ENCODE measurements at places on chromosomes 1 and 21. TPM values are rescaled to one million over a fixed set of nuclear protein-coding genes. Genes with fewer than 3 reads are reported as not detected.
A peak's percentile ranks its signal among the peaks of the same experiment; 100 is the strongest.

GRCh38 chr1:86765073-86765472 is 60.7 kb downstream of the SH3GLB1 start:
- DNase-seq = no peak

GRCh38 chr21:33849834-33850233 is 65.8 kb downstream of the ATP5PO start:
- no peak for DNase-seq

- DNase-seq = no peak
These were observed 75.3 kb downstream of the ZNF648 start for GRCh38 chr1:181985936-181986906.

- no peak for DNase-seq
These were observed 27.9 kb upstream of the ZNF496 start for GRCh38 chr1:247359559-247359958.

- no peak for DNase-seq
These were observed 37.8 kb upstream of the GBP5 start for GRCh38 chr1:89310505-89310904.

DNA sequence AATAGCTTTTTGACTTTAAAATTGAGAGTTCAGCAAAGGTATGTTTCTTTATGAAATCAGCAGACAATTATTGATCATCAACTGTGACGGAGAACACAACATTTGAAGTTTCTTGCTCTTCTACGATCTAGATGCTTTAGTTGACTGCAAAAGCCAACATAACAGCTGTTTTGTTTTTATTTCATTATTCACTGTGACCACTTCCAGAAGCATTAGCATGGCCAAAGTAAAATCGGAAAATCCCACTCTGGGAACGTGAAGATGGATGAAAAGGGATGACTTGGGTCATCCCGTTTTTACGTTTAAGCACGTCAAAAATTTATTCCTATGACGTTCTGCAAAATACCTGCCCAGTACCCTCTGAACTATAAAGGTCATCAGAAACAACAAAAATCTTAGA is 833.0 kb upstream of the ADAMTS5 start:
- DNase-seq = no peak

- peak; percentile 53 for DNase-seq
These were observed 104.4 kb downstream of the OMA1 start for GRCh38 chr1:58442114-58442513.

- DNase-seq = no peak
These were observed 546 bp downstream of the KIF21B start for GRCh38 chr1:201022820-201023516.

- no peak for DNase-seq
These were observed 54.4 kb upstream of the EDN2 start for GRCh38 chr1:41538741-41539417.

- no peak for DNase-seq
These were observed 2.2 kb upstream of the KRTAP10-4 start for GRCh38 chr21:44571296-44571695.

DNA sequence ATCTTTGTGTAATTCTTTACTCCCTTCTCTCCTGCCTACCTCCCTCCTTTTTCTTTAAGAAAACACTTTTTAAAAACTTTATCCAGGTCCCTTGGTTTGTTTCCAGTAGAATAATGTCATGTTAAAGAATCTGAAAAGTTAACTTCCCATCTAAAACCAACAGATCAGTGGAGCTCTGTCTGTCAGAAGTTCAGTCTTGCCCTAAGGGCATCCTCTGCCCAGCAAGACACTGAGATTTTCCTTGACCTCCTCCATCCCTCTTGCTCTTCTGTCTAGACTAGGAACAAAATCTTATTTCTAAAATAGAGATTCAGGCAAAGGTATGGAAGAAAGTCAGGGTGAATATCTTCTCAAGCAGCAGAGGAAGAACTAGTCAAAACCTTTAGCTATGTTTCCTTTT is 5.7 kb upstream of the GNL2 start:
- no peak for DNase-seq

DNA sequence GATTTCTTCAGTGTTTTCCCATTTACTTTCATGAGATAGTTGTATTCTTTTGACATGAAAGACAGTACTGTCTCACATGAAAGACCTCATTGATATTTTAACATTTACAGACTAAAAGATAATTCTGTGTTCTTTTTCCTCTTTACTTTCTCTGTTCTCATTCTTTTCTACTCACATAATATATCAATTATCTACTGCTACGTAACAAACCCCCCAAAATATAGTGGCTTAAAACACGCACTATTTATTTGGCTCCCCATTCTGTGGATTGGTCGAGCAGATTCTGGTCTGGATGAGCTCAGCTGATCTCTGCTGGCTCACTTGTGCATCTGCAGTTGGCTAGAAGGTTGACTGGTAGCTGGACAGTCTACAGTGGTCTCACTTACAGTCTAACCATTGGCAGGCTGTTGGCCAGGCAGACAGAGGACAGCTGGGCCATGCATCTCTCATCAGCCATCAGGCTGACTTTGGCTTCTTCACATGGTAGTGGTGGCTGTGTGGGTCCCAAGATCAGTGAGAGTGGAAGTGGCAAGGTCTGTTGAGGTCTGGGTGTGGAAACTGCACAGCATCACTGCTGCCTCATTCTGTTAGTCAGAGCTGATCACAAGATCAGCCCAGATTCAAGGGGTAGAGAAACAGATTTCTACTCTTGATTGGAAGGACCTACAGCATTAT is 63.2 kb downstream of the MPZL1 start:
- DNase-seq = no peak

DNA sequence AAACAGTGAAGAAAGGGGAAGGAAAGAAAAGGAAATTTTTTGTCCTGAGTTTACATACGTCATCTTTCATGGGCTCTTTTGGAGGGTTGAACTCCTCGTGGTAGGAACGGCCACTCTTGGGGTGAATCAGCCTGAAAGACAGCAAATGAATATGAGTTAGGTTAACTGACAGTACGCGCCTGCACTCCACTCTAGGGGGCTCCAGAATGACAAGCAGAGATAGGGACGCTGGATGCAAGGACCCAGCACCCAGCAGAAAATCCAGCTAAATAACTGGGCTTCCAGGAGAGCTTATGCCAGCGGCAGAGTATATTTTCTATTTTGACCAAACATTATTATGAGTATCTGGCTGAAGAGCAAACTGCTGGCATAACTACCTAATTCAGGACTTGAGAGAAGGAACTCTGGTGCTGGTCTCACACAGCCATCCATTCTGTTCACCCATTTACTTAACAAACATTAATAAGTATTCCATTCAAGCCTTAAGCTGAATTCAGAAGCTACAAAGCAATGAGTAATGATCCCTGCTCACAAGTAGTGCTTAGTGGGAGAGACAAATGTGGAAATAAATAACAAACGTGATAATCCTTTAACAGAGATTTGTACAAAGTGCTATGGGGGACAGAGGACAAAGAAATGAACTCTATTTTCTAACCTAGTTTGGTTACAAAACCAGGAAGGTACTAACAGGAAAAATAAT is 22.1 kb downstream of the AK2 start:
- no peak for DNase-seq

DNA sequence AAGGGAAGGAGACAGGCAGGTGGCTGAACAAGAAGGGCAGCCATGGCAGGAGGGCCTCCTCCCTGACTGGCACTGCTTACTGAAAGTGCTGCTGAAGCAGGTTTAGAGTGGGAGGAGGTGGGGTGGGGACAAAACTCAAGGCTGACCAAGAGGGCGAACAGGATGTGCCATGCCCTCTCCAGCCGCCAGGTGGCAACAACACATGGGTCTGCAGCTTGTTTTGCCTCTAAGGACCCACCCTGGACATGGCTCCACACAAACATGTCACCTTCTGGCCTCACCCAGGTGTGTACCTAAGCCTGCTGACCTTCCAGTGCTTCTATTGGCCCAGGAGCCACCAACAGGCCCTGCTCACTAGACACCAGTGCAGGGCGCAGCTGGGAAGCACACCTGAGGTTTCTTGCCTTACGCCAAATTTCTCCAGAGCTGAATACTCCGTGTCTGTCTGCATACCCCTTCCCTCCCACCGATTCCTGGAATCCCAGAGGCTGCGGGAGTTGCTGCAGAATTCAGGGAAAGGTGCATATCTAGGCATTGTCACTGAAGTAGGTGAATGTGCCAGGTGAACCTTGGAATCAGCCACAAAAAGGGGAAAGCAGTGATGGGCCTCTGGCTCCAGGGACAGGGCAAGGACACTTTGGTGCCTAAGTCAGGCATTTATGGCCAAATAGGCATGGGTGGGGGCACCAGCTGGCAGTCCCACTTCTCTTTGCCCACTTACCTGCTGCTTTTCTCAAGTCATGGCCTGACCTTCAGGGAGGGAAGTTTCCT is 5.3 kb downstream of the PSRC1 start:
- DNase-seq = peak; percentile 63

- DNase-seq = no peak
These were observed 439.4 kb downstream of the GPATCH2 start for GRCh38 chr1:217191441-217191840.

- DNase-seq = no peak
These were observed 36.8 kb downstream of the BACE2 start for GRCh38 chr21:41204736-41205135.

DNA sequence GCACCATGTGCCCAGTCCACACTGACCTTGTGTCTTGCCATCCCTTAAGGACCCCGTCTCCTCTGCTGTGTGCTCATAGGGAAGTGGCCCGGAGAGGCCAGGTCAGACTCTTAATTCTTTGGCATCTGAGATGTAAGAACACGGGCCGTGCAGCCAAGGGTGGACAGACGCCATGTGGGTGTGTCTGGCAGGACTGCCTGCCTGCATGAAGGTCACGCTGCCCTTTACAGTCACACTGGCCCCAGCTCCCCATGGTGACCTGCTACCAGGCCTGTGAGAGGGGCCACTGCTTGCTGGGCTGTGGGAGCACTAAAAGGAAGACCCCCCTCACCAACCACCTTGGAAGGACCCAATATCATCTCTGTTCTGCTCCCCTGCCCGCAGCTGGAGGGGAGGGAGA is 17.7 kb downstream of the DHRS3 start:
- DNase-seq = no peak

- no peak for DNase-seq
These were observed 1.2 kb upstream of the HIVEP3 start for GRCh38 chr1:41919764-41920397.

- no peak for DNase-seq
These were observed 106.9 kb upstream of the PTGFR start for GRCh38 chr1:78383923-78384322.

DNA sequence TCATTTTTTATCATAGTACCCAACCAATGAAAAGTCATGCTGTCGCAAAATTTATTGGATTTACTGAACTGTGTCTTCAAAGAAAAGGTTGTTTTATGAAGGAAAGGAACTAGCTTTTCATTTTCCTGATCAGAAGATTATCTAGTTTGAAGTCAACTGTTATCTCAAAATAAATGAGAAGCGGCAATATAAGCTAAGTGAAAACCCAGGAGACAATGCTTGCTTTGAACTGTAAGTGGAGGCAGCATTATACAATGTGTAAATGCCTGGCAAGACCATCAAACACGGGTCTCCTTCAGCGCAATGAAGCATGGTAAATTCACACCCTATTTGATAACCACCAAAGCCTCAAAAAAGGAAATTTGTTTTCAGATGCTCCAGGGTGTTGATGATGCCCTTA is 134.4 kb upstream of the PTBP2 start:
- DNase-seq = no peak

- no peak for DNase-seq
These were observed 15.2 kb downstream of the TINAGL1 start for GRCh38 chr1:31591425-31592093.

- DNase-seq = no peak
These were observed 14.1 kb downstream of the KRTCAP2 start for GRCh38 chr1:155158991-155159390.

DNA sequence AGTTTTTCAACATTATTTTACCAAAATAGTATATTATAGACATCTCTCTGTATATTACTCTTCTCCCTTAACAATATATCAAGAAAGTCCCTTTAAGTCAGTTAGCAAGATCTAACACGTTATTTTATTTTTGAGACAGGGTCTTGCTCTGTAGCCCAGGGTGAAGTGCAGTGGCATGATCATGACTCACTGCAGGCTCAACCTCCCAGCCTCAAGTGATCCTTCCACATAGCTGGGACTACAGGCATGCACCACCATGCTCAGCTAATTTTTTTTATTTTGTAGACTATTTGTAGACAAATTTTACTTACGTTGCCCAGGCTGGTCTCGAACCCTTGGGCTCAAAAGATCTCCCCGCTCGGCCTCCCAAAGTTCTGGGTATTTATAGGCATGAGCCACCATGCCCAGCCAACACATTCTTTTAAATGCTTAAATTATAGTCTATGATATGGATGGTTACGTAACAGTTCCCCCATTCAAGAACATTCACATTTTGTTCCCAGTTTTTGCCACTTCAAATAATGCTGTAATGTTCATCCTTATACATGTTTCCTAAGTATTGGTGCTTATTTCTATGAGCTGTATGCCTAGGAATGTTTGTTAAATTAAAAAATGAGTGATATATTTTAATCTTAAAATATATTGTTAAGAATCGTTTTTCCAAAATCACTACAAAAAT is 70.4 kb downstream of the TUT4 start:
- DNase-seq = no peak

- no peak for DNase-seq
These were observed 872 bp upstream of the PPP2R5A start for GRCh38 chr1:212284332-212284743.

DNA sequence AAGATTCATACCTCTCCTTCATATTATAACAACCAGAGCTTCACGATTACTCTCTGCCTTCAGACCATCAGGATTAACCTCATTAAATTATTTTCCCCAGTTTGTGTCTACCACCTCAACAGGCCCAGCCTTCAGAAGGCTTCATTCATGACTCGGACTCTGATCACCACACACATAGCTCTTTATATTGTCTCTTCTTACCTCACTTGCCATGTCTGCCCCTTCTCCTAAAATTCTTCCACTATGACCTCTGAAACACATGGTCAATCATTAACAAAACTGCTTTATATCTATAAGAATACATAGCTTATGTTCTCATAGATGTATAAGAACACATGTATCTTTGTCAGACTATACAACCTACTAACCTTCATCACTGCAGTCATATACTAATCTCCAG is 79.8 kb downstream of the USP1 start:
- DNase-seq = no peak

GRCh38 chr1:59477286-59477685 is 180.4 kb downstream of the FGGY start:
- no peak for DNase-seq

The TBX15 gene
- 0.39 TPM for polyA plus RNA-seq

The GRIK1 gene
- 1.5 TPM for polyA plus RNA-seq

The OR2T35 gene
- polyA plus RNA-seq = not detected

The RGS1 gene
- polyA plus RNA-seq = 2.6 TPM

The TTC22 gene
- 6.3 TPM for polyA plus RNA-seq

The PRAMEF33 gene
- polyA plus RNA-seq = not detected

The SIKE1 gene
- 53.1 TPM for polyA plus RNA-seq

All from renal cortex interstitium (tissue), 15 donors.